NCI-H2081 treated with DMSO at 0.1 percent for 48 hours (cell line): ENCODE measurements at places on chromosomes 11 and 22.
A peak's percentile ranks its signal among the peaks of the same experiment; 100 is the strongest.

DNA sequence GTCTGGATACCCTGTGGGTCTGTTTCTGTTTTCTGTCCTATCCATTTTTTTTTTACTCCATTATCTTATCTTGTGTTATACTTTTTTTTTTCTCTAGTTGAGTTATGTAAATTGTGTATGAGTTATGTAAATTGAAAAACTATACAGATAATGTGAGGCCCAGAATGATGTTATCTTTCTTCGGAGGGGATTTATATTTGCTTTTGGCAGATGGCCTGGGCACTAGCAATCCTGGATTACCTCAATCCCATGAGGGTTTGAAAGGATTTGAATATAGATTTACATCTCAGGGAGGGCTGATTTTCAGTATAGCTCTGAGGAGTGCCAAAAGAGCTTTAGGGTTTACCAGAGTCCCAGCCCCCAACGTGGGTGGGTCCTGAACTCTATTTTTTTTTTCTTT is 71.0 kb downstream of the CSTPP1 start:
- no peak for DNase-seq

DNA sequence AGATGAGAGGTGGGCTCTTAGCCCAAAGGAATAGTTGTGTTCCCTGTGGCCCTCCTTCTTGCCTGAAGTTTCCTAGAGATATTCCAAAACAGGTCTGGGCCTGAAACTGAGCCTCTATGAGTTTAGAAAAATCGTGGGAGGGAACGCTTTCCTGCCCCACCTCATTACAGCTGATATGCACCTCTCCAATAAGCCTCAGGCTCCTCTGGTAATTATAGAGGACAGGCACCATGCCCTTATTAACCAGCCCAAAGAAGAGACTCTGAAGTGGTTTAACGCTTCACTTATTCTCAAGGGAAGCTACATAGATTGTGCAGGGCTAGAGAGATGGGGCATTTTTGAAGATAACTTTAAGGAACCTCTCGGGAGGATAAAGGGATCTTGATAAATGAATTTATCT is 3.4 kb upstream of the MPZL2 start:
- DNase-seq: no peak

DNA sequence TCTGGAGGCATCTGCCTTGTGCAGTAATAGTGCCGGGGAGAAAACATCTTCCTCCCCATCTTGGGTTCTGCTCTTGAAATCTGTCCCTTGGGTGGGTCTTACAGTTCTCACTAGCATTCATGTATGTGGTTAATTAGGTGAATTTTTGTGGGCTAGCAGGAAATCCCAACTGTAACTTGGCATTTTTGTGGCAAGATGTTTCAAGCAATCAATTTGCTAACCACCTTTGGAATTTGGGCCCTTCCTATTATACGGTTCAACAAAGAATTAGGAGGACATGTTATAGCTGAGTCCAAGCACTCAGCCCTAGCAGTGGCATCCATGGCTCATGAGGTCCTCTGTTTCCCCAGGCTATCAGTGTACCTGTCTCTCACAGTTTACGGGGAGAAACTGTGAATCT is 89.1 kb upstream of the MTNR1B start:
- no peak for DNase-seq

DNA sequence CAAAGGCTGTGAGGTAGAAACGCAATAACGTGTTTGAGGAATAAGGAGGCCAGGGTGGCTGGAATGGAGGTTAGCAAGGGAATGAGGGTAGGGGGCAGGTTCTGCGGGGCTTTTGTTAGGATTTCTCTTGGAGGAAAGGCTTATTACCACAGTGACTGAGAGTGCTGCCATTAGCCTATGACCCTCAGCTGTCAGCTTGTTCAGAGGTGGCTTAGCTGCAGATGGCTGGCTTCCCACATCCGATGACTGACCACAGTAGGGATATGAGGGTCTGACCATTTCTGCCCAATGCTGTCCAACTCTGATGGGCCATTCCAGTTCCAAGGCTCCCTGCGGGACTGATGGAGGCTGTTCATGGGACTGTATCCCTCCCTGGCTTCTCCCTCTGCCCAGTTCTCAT is 181.8 kb downstream of the MIAT start:
- no peak for DNase-seq

- peak; percentile 4 for DNase-seq
Observed at GRCh38 chr11:80155412-80156017, 714.7 kb upstream of the TENM4 start.

GRCh38 chr11:94751218-94751609 is 16.9 kb upstream of the AMOTL1 start:
- DNase-seq: no peak

DNA sequence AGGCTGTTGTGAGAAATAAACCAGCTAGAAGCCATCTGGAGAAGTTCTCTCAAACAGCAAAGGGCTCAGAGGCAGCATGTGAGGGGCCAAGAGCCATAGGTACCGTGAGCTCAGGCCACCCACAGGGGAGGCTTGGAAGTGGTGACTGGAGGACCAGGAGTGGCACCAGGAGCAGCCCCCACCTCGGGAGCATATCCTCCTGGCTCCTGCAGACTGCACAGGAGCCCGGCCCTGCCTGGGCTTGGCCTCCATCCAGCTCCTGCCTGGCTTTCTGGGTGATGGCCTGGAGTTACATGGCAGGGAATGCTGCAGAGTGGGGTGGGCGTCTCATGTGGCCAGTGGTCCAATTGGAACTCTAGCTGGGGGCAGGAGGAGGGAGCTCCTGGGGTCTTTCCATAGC is 4.2 kb upstream of the MPPED1 start:
- DNase-seq: no peak
